Panc1 (cell line): ENCODE measurements at places on chromosomes 11 and 22. TPM values are rescaled to one million over a fixed set of nuclear protein-coding genes. Genes with fewer than 3 reads are reported as not detected.

PANX3 gene
- total RNA-seq, result not detected

DNA sequence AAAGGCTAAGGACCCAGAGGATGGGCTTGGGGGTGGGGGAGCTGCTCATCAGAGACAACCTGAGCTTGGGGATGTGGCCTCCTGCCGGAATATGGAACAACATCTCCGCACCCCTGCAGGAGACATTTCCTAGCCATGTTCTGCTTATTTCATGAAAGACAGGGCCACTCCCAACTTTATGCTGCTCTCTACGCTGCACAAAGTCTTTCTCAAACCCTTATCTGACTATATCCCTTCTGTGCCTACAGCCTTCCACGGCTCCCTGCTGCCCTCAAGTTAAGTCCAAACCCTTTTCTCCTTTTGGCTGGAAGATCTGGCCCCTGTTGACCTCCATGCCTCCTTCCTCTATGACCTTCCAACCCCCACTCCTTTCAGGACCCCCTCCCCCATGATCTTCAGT, 562.0 kb downstream of the MN1 start:
- H3K4me1 ChIP-seq, result no peaks in the 10 kb centered on the region
- H3K27me3 ChIP-seq, result no peaks in the 10 kb centered on the region
- no peak overlapping the region for H3K27ac ChIP-seq
- no peak for DNase-seq
- no peaks in the 10 kb centered on the region for H3K36me3 ChIP-seq

GALNT18 gene
- total RNA-seq, result 8.6 TPM

DNA sequence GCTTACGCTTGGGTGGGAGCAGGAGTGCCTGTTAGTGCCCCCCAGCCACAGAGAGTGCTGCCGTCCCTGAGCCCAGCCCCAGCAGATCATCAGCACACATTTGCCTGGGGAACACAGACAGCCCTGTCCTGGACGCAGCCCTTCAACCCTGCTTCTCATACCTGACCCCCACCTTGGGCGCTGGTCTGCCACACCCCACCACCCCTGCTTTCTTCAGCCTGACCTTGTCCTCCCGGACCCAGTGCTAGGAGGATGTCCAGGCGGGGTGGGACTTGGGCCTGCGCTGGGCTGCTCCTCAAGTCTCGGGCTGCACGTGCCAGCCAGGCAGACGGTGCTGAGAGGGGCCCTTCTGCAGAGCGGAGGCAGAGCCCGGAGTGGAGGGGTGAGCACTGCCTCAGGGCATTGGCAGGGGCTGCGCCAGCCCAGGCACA, 119.2 kb downstream of the KCNQ1OT1 start:
- H3K27ac ChIP-seq, result no peak overlapping the region
- H3K4me1 ChIP-seq, result no peaks in the 10 kb centered on the region
- DNase-seq, result no peak

DNA sequence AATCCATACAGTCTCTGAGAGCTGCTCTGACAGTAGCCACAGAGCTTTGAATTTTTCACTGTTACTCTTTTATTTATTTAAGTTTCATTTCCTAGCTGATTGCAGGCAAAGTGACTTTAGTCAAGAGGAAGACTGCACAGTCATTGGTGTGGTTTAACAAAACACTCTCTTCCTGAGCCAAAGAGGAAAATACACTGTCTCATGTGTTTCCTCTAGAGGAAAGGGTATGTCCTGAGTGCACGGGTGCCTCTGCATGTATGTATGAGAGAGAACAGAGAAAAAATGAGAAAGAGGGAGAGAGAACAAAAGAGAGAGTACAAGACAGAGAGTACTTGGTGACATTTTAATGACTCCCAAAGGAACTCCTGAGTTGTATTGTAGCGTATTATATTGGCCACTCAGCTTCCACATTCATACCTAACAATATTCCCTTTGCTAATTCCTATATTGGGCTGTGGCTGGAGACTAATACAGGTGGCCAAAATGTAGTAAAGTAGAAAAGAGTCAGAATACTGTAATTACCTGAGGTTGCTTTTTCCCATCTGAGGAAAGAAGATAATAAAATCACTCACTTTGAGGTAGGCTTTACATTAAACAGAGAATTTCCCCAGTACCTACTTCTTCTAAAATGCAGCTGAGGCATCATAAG, at the start of gene OR4D9:
Gene OR4D9, plus strand, starts transcription at position 599 of the 649 bp plus-strand sequence. CDS start 3,374 bp downstream, outside the sequence.
- DNase-seq, result no peak
- peaks cover 4% of the 10 kb centered on the region; the same call in 1 of the 2 replicates for H3K27me3 ChIP-seq
- H3K4me3 ChIP-seq, result no peak within 1 kb of the TSS
- no peaks in the 10 kb centered on the region for H3K36me3 ChIP-seq

DNA sequence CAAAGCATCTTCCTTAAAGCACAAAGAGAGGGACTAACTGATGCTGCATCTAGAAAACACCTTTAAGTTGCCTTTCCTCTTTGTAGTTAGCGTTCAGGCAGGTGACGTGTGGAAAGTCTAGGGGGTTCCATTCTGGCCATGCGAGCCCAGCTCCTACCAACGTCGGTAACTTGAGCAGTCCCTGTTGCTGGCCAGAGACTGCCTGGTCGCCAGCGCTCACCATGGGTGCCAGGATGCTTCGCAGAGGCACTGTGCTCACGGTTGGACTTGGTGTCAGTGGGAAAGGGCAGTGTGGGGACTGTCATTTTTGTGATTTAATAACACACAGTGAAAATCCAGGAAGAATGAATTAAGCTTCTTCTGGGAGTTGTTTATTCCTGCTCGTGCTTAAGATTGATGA, 40.6 kb downstream of the PPP2R1B start:
- H3K27ac ChIP-seq, result no peak overlapping the region
- H3K4me1 ChIP-seq, result no peaks in the 10 kb centered on the region
- no peak for DNase-seq
- H3K27me3 ChIP-seq, result no peaks in the 10 kb centered on the region

DNA sequence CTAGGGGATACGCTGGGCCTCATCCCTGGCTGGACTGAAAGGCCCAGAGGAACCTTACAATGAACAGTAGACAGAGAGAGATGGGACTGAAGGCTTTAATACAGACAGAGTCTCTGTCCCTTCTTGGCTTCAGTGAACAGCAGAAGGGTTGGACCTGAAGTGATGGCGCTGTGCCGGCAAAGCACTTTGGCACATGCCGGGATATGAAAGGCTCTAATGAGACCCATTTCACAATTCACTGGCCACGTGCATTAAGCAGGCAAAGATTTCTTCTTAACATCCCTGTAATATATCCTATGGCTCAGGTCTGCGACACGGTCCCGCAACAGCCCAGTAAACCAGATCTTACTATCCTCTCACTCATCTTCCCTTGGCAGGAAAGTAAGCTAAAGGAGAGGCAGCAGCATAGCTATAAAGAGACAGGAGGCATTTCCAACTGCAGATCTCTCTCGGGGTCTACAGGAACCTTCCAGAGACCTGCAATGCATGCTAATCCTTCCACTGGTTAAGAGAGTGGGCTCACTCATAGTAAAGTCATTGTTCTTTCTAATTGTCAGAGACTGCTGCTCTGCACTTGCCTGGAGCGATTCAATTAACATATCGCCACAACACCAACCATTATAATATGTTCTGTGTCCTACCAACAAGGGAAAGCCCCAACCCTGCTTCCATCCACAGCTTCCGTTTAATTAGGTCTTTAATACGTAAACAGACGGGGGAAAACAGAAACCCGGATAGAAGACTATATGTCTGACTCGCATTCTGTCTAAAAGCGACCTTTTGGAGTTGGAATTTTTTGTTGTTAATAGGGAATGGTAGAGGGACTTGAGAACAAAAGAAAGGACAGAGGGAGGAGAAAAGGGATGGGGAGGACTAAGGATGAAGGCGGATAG, 1179.0 kb downstream of the LRRC4C start:
- H3K4me3 ChIP-seq, result no peak overlapping the region
- no peak for DNase-seq
- H3K27me3 ChIP-seq, result no peaks in the 10 kb centered on the region
- H3K36me3 ChIP-seq, result no peaks in the 10 kb centered on the region
- H3K4me1 ChIP-seq, result no peaks in the 10 kb centered on the region
- no peak overlapping the region for H3K27ac ChIP-seq

DNA sequence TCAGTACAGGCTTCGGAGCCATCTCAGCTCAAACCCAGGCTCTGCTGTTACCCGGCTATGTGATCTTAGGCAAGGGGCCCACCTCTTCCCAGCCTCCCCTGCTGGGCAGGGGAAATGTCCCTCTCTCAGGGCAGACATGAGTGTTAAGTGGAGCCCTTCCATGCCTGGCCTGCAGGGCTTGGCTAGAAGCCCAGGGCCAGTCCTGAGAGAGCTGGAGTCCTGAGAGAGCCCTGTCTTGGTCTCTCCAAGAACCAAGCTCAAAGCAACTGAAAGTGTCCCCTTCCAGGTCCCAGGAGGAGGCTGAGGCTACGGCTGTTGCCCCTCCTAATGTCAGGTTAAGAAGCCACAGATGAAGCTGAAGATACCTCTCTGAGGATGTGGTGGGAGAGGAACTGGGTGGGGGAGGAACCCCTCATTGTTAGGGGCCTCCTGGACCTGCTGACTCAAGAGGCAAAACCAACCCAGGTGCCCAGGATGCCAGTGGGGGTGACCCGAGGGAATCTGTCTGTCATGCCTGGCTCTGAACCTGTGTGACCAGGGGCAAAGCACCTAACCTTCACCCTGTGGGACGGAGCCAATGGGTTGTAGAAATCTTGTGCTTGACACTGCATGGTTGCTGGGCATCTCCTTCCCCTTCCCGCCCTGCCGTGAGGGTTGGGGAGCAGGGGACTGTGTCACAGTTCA, 4.2 kb downstream of the ZP1 start:
- H3K27me3 ChIP-seq, result no peaks in the 10 kb centered on the region
- no peaks in the 10 kb centered on the region for H3K4me1 ChIP-seq
- no peak overlapping the region for H3K27ac ChIP-seq

GRCh38 chr11:59221441-59221840, 8.7 kb upstream of the MPEG1 start:
- H3K36me3 ChIP-seq, result no peaks in the 10 kb centered on the region
- no peak overlapping the region for H3K4me3 ChIP-seq
- no peak overlapping the region for H3K27ac ChIP-seq
- H3K4me1 ChIP-seq, result no peaks in the 10 kb centered on the region

DNA sequence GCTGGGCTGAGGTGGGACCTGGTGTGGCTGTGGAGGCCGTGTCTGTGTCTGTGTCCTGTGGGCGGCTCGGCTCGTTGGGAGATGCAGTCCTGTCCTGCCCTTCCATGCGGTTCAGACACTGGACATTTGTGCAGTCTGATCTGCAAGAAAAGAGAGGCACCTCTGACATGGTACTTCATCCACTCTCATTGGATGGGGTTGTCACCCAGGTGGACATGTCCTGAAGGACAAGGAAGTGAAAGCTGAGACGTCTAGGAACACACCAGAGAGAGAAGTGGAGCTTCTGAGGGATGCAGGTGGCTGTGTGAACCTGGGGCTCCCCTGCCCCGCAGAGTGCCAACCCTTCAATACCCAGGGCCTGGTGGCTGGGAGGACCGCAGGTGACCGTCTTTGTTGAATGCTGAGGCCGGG, 18.4 kb downstream of the TBX1 start:
- DNase-seq, result no peak
- H3K4me3 ChIP-seq, result no peak overlapping the region
- H3K4me1 ChIP-seq, result peaks cover 8% of the 10 kb centered on the region
- H3K27ac ChIP-seq, result no peak overlapping the region
- no peaks in the 10 kb centered on the region for H3K36me3 ChIP-seq

DNA sequence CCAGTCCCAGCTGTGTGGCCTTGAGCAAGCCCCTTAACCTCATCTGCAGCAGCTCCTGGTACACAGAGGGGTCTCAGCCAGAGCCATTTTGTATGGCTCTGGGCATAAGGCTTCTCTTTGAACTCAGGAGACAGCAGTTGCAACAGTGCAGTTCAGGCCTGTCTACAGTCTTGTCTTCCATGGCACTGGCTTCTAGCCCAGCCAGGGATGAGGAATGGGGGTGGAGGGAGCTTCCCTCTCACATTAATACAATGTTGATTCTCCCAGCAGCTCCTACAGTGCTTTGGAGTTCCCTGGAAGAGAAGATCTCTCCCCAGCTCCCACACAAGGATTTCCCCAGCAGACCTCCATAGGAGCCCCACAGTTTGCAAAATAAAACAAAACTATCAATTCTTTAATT, 350.2 kb downstream of the BUD13 start:
- H3K4me1 ChIP-seq, result no peaks in the 10 kb centered on the region
- no peak overlapping the region for H3K4me3 ChIP-seq
- peaks cover 4% of the 10 kb centered on the region; the same call in 1 of the 2 replicates for H3K27me3 ChIP-seq

SEPTIN3 gene
- total RNA-seq, result 3.9 TPM

DNA sequence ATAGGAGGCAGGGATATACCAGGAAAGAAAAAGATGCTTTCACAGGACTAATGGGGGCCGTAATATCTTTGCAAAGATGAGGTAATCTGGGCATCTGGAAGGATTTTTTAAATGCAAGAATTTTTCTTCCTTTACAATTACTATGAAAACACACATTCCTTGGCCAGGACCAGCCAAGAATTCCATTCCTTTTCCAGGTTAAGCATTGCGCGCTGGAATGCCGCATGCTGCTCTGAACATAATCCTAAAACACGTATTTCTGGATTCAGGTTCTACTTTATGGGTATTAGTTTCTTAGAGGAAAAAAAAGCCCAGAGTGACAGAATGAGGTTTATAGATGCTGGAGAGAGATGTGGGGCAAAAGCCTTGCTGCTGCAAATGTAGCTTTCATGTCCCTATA, 99.4 kb upstream of the SORL1-AS1 start:
- H3K36me3 ChIP-seq, result no peaks in the 10 kb centered on the region
- H3K27me3 ChIP-seq, result no peaks in the 10 kb centered on the region
- no peak overlapping the region for H3K27ac ChIP-seq
- DNase-seq, result no peak

ZNF280A gene
- 0.10 TPM for total RNA-seq

- no peak for DNase-seq
- no peak overlapping the region for H3K4me3 ChIP-seq
- H3K4me1 ChIP-seq, result no peaks in the 10 kb centered on the region
- H3K27me3 ChIP-seq, result peaks cover 21% of the 10 kb centered on the region
- no peak overlapping the region for H3K27ac ChIP-seq
These were observed 172.0 kb upstream of the NTM start for GRCh38 chr11:131198161-131199014.

TANGO2 gene
- 32.2 TPM for total RNA-seq

DNA sequence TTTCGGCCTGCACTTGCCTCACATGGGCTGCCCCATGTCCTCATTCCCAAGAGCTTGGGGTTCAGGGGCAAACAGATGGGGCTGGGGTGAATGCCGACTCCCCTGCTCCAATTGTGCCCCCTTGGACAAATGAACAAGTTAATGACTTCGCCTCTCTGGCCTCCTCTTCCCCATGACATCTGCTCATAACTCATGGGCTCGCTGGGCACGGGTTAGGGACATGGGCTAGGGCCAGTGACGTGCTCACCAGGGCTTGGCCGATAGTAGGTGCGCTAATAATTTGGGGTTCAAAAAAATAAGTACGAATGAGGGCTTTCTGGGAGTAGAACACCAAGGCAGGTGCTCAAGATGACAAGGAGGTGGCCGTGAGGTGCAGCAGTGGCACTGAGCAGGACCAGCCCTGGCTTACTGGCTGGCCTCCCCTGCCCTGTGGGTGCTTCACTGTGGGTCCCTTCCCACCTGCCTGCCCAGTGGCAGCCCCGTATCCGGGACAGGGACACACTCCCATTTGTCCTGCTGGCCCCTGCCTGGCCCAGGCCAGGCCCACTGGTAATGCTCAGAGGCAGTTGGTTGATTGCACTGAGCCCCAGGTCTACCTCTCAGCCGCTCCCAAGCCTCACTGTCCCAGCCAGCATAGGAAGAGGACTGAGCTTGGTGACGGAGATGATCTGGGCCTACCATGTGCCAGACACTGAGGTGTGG, 12.3 kb downstream of the CBX6 start:
- H3K36me3 ChIP-seq, result no peaks in the 10 kb centered on the region
- H3K4me3 ChIP-seq, result no peak overlapping the region
- no peaks in the 10 kb centered on the region for H3K27me3 ChIP-seq
- peaks cover 24% of the 10 kb centered on the region for H3K4me1 ChIP-seq
- no peak overlapping the region for H3K27ac ChIP-seq

GRCh38 chr11:94128291-94128745, 323 bp upstream of the PANX1 start:
- H3K27me3 ChIP-seq, result no peaks in the 10 kb centered on the region
- H3K27ac ChIP-seq, result peak overlapping the region; percentile 80
- peak overlapping the region; percentile 77 for H3K4me3 ChIP-seq
- H3K36me3 ChIP-seq, result no peaks in the 10 kb centered on the region

RFPL1 gene
- total RNA-seq, result not detected

PRG3 gene
- total RNA-seq, result not detected
